ENCODE measurements at places on chromosomes 13 and 19.

GRCh38 chr19:9321338-9321737 is 2.6 kb upstream of the ZNF559 start:
- no peak for DNase-seq

GRCh38 chr19:31616031-31616430 is 266.8 kb upstream of the TSHZ3 start:
- no peak for DNase-seq

DNA sequence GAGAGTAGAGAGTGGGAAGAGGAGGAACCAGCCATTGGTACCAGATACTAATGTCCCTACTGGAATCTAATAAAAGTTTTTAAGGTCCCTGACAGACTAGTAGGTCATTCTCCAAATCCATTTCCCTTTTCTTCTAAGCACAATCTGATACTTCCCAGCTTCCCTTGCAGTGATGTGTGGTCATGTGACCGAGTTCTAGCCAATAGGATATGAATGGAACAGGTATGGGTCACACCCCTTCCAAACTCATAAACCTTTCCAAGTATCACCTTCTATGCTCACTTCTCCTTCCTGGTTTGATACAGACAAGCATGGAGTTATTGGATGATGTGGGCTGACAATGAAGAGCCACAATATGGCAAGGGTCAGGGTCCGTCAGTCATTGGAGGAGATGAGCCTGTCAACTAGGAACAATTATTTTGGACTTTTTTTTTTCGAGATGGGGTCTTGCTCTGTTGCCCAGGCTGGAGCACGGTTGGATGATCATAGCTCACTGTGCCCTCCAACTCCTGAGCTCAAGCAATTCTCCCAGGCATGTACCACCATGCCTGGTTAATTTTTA is 54.8 kb downstream of the CACNA1A start:
- no peak for DNase-seq

- no peak for DNase-seq
Observed at GRCh38 chr13:46617229-46617721, 64.3 kb downstream of the LRCH1 start.

DNA sequence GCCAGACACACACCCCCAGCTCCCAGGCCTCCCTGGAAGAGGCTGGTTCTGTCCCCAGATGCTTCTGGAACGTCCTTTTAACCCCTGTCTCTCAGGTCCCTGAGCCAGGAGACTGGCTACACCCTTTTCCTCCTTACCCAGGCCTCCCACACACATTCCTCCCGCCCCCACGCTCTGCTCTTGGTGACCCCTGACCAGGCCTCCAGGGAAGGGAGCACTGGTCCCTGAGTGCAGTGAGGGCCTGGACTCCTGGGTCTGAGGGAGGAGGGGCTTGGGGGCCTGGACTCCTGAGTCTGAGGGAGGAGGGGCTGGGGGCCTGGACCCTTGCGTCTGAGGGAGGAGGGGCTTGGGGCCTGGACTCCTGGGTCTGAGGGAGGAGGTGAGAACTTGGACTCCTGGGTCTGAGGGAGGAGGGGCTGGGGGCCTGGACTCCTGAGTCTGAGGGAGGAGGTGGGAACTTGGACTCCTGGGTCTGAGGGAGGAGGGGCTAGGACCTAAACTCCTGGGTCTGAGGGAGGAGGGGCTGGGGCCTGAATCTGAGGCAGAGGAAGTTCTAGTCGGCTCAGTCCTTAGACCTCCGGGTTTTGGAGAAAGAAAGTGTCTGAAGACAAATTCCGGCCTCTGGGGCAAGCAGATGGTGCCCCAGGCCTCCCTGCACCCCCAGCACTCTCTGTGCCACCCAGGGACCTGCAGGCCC is 527 bp downstream of the KLK6 start:
- no peak for DNase-seq

- DNase-seq = no peak
Observed at GRCh38 chr13:74696148-74696922, 562.1 kb upstream of the KLF12 start.

- DNase-seq = no peak
Observed at GRCh38 chr19:17739121-17739875, 12.0 kb upstream of the FCHO1 start.

Data from CD4-positive, alpha-beta T cell treated with Interleukin-21 for 1 hour (primary cell).